ENCODE measurements at places on chromosomes 6 and 20.
A peak's percentile ranks its signal among the peaks of the same experiment; 100 is the strongest.

DNA sequence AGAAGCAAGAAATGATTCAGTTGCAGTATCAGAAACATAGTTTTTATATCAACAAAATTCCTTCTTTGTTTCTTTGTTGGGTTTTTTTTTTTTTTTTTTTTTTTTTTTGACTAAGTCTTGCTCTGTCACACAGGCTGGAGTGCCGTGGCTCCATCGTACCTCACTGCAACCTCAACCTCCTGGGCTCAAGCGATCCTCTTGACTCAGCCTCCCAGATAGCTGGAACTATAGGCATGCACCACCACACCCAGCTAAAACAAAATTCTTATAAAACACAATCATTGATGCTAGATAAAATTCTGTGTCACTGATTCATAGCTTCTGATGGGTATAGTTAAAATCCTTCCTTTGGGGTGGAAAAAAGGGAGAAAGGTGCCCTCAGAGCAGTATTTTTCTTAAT lies 110.3 kb upstream of the TNFAIP3 start:
- no peak for DNase-seq

- DNase-seq, result no peak
Measured at GRCh38 chr6:11542863-11543262, 5.3 kb downstream of the TMEM170B start.

- DNase-seq, result no peak
Measured at GRCh38 chr20:56187534-56188165, 60.9 kb upstream of the MC3R start.

- no peak for DNase-seq
Measured at GRCh38 chr6:25649611-25650010, 2.4 kb upstream of the SCGN start.

DNA sequence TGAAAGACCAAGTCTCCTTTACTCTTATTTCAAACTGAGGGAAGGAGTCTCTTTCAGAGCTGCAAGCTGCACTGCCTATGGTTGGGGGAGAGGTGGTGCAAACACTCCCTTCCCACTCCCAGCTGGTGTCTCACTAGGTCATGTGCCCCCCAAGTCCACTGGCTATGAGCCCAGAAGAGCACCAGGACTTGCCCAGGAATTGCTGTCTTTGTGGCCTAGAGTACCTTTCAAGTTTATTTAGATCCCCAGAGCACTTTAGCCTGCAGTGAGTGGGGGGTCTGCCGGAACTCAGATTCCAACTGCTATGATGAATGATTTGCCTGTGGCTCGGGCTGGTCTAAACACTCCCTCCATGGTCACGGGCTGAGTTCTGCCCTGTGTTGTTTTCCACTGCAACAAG lies 192.6 kb upstream of the CITED2 start:
- DNase-seq, result no peak

- no peak for DNase-seq
Measured at GRCh38 chr6:145153495-145153894, 581.8 kb downstream of the EPM2A start.

DNA sequence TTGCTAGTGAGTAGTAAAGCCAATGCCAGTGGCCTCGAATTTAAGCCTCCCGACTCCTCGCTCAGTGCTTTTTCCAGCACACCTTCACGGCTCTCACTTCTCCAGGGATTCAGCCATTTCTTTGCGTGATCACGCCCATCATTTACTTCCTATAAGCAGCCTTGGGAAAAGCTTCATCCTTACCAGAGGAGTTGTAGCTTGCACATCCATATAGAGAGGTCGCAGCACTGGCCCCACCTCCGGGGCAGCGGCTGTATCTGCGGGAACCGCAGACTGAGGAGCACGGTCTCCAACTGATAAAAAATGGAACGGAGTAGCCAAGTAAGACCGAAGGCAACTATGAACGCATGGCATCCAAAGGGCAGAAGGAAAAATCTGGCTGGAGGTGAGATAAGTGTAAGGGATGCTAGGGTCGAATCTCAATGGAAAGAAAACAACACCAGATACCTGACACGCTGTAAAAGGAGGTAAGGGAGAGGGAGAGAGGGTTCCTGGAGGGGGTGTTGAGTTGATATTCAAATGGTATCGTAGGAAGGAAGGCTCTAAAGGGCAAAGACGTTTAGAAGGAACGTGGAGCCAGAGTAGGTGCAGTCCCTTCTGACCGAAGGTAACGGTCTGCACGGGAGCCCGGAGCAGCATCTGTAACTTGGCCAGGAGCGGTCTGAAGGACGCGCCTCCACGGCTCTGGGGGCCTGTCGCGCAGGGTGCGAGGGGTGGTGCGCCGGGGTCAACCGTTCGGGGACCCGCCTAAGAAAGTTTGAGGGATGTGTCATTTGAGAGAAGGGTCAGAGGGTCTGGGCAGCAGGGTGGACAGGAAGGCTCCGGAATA lies 640 bp downstream of the NFS1 start:
- no peak for DNase-seq

GRCh38 chr6:123030282-123030681 lies 34.2 kb downstream of the CLVS2 start:
- DNase-seq, result no peak

DNA sequence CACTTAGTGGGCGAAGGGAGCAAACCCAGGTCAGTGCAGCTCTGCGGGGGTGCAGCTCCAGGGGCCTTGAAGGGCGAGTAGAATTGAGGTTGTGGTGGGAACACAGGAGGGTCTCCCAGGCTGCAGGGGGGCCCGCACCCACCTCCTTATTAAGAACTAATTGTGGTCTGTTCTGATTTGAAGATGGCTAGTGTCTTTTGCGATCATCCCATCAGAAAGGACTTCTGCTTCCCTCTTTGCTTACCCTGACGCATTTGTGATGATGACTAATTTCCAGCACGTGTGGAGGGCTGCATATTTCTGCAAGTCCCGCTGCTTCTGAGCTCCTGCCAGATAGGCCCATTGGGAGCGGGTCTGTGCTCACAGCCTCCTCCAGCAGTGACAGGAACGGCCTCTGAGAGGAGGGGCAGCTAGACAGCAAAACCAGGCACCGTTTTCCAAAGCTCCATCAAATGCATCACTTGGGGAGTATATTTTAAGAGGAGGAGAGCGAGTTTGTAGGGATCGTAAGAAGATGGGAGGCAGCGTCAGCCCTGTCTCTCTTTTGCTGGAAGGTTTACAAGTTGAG lies 268.9 kb downstream of the CDH4 start:
- no peak for DNase-seq

DNA sequence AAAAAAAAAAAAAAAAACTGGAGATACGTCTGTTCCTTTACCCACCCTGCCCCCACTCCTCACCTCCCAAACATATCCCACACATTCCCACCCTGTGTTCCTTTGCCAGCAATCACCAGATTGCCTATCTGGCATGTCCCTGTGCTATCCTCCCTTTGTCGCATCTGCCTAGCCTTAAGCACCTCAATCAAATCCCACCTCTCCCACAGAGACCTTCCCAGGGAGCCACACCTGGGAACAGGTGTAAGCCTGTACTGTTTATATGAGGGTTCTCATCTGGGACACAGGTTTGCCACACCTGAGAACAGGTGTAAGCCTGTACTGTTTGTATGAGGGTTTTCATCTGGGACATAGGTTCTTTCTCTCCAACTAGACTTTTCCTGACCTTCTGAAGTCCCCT lies 16.7 kb downstream of the WFDC3 start:
- no peak for DNase-seq

- no peak for DNase-seq
Measured at GRCh38 chr6:38604700-38605099, 35.0 kb downstream of the BTBD9 start.

GRCh38 chr20:40953416-40953815 lies 75.2 kb upstream of the TOP1 start:
- DNase-seq, result no peak

DNA sequence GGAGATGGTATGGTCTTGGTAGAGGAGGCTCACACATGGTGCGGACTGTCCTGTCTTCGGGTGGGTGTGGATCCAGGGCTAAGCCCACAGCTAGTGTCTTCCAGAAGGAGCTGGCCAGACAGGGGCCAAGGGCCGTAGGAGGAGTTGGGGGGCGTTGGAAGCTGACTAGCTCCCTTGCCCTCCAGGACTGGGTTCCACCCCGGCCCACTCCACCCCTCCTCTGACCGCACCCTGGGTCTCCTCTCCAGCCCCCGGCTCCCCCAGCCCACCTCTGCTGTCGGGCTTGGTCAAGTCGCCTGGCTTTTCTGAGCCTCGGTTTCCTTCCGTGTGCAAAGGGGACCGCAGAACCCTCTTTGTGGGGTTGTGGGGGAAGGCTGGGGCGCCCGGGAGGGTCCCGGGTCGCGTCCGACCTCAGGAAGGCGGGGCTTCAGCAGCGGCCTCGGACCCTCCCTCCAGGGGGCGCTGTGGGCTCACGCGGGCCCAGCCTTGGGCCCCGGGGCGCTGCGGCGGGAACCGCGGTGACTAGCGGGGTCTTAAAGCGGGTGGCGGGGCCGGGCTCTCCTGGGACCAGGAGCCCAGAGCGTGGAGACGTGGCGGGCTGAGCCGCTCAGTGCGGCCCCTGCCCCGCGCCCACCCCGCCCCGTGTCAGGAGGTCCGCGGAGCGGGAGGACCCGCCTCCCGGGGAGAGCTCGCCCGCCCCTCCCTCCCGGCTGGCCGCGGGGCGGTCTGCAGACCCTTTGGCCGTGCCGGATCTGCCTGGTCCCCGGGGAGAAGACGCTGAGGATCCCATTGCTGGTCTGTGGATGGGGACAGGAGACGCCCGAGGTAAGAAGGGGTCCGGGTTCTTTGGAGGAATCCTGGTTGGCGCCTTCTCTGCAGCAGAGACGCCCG lies 5.4 kb downstream of the NPBWR2 start:
- peak; percentile 87 for DNase-seq

DNA sequence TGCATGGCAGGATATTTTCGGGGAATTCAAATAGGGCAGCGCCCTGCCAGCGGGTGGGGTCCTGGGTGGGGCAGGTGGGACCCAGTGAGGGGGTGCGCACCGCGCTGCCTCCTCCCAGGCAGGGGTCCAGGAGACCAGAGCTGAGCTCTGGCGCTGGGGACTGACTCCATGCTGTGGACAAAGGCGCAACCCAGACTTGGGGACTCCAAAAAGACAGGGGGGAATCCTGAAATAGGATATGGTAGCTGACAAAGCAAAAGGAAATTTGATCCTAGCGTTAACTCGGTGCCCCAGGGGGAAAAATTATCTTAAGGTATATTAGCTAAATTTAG lies 23.6 kb downstream of the TFAP2A start:
- DNase-seq, result no peak

DNA sequence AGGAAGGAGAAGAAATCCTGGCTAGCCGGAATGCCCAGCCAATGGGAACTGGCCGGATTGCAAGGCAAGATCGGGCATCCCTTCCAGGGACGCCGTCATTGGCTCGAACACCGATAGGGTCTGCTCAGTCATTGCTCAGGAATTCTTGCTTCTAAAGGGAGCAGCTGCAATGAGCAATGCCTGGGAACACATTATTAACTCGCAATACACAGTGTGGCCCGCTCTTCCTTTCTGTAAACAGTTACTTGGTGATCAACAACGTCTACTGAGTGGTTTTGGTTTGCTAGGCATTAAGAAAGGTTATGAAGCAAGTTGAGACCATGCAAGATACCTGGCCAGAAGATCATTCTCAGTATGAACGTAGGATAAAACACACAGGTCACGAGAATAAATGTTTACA lies 165.4 kb upstream of the CITED2 start:
- no peak for DNase-seq

DNA sequence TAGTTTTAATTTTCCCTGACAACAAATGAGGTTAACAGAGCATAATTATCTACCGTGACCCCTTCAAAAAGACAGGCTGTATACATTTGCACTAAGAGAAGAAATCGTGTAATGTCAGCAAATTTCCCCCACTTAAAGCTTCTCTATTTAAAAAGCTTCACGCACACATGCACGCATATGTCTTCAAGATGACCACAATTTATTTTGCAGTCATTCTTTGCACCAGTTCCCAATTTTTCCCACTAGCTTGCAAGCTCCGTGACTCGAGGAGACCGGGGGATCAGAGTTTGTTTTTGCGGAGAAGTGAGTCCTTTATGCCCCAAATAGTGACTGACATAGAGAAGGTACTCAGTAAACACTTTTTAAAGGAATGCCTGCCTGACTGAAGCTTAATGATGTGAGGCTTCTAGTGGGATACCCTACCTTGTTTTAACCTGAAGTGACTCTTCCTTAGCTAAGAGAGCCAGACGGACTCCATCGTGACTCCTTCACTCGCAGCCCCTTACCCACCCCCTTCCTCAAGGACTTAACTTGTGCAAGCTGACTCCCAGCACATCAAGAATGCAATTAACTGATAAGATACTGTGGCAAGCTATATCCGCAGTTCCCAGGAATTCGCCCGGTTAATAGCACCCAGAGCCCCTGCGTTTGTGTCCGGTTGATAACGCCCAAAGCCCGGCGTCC lies 9.3 kb upstream of the NQO2 start:
- DNase-seq, result peak; percentile 20

DNA sequence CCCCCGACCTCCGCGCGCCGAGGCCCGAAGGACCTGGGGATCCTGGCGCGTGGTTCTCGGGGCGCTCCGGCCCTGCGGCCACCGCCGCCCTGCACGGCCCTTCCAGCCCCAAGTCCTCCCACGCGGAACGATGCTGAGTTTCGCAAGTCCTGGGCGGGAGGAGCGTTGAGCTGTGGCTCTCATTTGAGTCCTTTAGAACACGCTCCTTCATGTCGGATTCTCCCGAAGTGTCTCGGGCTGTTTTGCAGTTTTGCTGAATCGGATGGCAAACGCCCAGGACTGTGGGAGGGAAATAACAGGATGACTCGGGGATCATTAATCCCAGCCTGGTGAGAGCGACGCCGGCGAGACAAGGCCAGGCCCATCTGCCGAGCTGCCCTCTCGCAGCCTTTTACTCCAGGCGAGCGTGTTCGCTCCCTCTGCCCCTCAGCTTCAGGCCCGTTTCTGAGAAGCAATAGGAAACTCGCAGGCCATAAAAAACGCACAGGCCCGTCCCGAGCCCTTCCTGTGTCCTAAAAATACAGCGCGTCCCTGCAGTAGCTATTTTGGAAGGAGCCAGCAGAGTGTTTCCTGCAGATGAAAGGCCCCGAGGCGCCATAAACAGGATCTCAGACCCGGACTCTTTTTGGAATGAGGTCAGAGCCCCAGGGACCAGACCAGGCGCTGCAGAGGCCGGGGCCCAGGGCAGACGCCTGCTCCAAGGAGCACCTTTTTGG lies 153.5 kb downstream of the DLL1 start:
- DNase-seq, result no peak

GRCh38 chr6:5674141-5674540 lies 332.6 kb downstream of the NRN1 start:
- no peak for DNase-seq

- DNase-seq, result no peak
Measured at GRCh38 chr6:17574866-17575560, 25.1 kb upstream of the FAM8A1 start.

DNA sequence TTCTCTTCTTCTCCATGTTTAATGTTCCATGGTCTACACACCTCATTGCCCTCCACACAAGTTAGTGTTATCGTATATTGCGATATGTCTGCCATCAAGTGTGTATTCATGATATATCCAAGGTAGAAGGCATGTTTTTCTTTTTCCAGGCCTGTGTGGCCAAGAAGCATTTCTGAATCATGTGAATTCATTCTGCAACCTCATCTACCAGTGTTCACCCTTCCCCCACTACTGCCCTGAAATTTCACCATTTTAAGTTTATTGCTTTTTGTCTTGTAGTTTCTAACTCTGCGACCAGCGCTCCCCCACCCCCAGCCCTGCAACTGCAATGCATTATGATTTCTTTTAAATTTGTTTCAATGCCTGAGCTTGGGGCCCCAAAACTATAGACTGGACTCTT lies 618.0 kb upstream of the FLRT3 start:
- no peak for DNase-seq

GRCh38 chr6:100269189-100269588 lies 195.5 kb downstream of the SIM1 start:
- DNase-seq, result no peak
